Left lung (tissue), 14 donors: ENCODE measurements at places on chromosomes 6 and 20. TPM values are rescaled to one million over a fixed set of nuclear protein-coding genes. Genes with fewer than 3 reads are reported as not detected.

GRCh38 chr6:14716499-14717146, 529.2 kb upstream of the JARID2 start:
- no peak overlapping the region for H3K4me3 ChIP-seq
- no peaks in the 10 kb centered on the region for H3K4me1 ChIP-seq
- no peak for DNase-seq
- no peaks in the 10 kb centered on the region for H3K27me3 ChIP-seq

- DNase-seq, result no peak
- no peaks in the 10 kb centered on the region for H3K36me3 ChIP-seq
- no peak overlapping the region for H3K4me3 ChIP-seq
- no peaks in the 10 kb centered on the region for H3K4me1 ChIP-seq
- H3K27ac ChIP-seq, result no peak overlapping the region
Measured at GRCh38 chr6:50062051-50062450, 12.3 kb upstream of the DEFB112 start.

GRCh38 chr6:332671-333070, 40.4 kb downstream of the DUSP22 start:
- H3K4me3 ChIP-seq, result no peak overlapping the region
- no peak for DNase-seq
- peaks cover 39% of the 10 kb centered on the region for H3K4me1 ChIP-seq

POPDC3 gene
- 0.71 TPM for total RNA-seq

MAFB gene
- 111 TPM for total RNA-seq
